Dermis microvascular lymphatic vessel endothelial cell (primary cell): ENCODE measurements at places on chromosomes 13 and 19. TPM values are rescaled to one million over a fixed set of nuclear protein-coding genes. Genes with fewer than 3 reads are reported as not detected.

Gene FGF14
- 2.4 and 3.2 TPM in 2 replicates for total RNA-seq

Gene CASP14
- not detected in 2 replicates for total RNA-seq

Gene FRY
- 95.8 and 107 TPM in 2 replicates for total RNA-seq

Gene SEMA6B
- 47.2 and 69.4 TPM in 2 replicates for total RNA-seq

Gene ADM5
- 0.26 and 0.38 TPM in 2 replicates for total RNA-seq

Gene ZSCAN1
- not detected in 2 replicates for total RNA-seq

Gene UBE2L5
- not detected in 2 replicates for total RNA-seq

Gene LHB
- total RNA-seq, result 0.89 TPM in 1 of 2 replicates, not detected in the other

Gene RFPL4AL1
- 0.51 TPM in 1 of 2 replicates, not detected in the other for total RNA-seq

Gene AMER2
- total RNA-seq, result not detected in 2 replicates

Gene ZNF570
- total RNA-seq, result 4.6 and 6.8 TPM in 2 replicates

Gene AMH
- total RNA-seq, result 0.64 and 1.8 TPM in 2 replicates

Gene OVOL3
- total RNA-seq, result not detected in 2 replicates

Gene CIC
- 8.7 and 14.0 TPM in 2 replicates for total RNA-seq

Gene GAPDHS
- total RNA-seq, result not detected in 2 replicates

Gene GRK1
- total RNA-seq, result not detected in 2 replicates

Gene ZNF766
- total RNA-seq, result 5.4 and 10.4 TPM in 2 replicates

Gene ICAM1
- total RNA-seq, result 5.8 and 7.8 TPM in 2 replicates

Gene MISP
- not detected in 2 replicates for total RNA-seq

Gene SKA3
- total RNA-seq, result 2.1 and 3.9 TPM in 2 replicates

Gene ZNF723
- total RNA-seq, result not detected in 2 replicates

Gene KCNN4
- 0.39 and 0.51 TPM in 2 replicates for total RNA-seq

Gene SLITRK6
- total RNA-seq, result not detected in 2 replicates

Gene DMAC2
- 36.7 and 41.6 TPM in 2 replicates for total RNA-seq

Gene CATSPERD
- total RNA-seq, result not detected in 2 replicates

Gene SIGLEC14
- total RNA-seq, result under 0.01 TPM in 1 of 2 replicates, not detected in the other

Gene ZNF433
- total RNA-seq, result 1.2 and 2.0 TPM in 2 replicates

Gene CYP4F3
- total RNA-seq, result not detected in 2 replicates

Gene WDR87
- not detected in 2 replicates for total RNA-seq

Gene CGB5
- total RNA-seq, result not detected in 2 replicates

Gene NUMBL
- 6.8 and 10.9 TPM in 2 replicates for total RNA-seq

Gene UPF3A
- total RNA-seq, result 12.2 and 20.6 TPM in 2 replicates

Gene FUT6
- not detected in 2 replicates for total RNA-seq

Gene TEKTIP1
- total RNA-seq, result not detected in 2 replicates

Gene KLK12
- total RNA-seq, result not detected in 2 replicates

Gene VAV1
- total RNA-seq, result under 0.01 and 0.13 TPM in 2 replicates

Gene TSKS
- total RNA-seq, result not detected in 2 replicates

Gene PSG2
- total RNA-seq, result not detected in 2 replicates

Gene WTIP
- 24.0 and 52.0 TPM in 2 replicates for total RNA-seq

Gene DOHH
- total RNA-seq, result 8.6 and 13.9 TPM in 2 replicates

Gene SYNGR4
- not detected in 2 replicates for total RNA-seq

Gene HIPK4
- total RNA-seq, result under 0.01 TPM in 2 replicates

Gene COMP
- not detected in 2 replicates for total RNA-seq

Gene GPC6
- total RNA-seq, result under 0.01 TPM in 2 replicates
